ENCODE measurements at places on chromosomes 6 and 20. TPM values are rescaled to one million over a fixed set of nuclear protein-coding genes. Genes with fewer than 3 reads are reported as not detected.

The MYCT1 gene
- total RNA-seq = 181 TPM

The EYA2 gene
- not detected for total RNA-seq

The ZNF165 gene
- 0.67 TPM for total RNA-seq

The ISM1 gene
- not detected for total RNA-seq

The PGM3 gene
- 65.3 TPM for total RNA-seq

The SAMD10 gene
- 6.5 TPM for total RNA-seq

Measured in vein endothelial cell (primary cell).